ENCODE measurements at places on chromosomes 2 and 18.

GRCh38 chr2:10514273-10514672 lies 66.1 kb upstream of the ODC1 start:
- no peak for DNase-seq

DNA sequence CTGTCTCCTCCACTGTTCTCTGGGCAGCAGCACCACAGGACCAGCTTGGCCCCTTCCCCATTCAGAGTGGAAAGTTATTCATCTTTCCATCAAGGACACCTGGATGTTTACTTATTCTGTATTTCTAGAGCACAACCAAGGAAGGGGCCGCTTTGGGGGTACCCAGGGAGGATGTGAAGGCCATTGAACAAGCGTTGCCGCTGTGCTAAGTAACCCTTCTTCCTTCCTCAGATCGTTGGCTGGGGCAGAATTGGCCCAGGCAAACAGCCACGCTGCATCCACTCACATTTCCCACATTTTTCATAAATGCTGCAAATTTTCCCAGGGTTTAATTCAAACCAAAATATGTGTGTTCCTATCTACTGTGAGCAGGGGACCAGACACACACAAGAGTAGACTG lies 76.2 kb upstream of the NPAS2 start:
- no peak for DNase-seq

GRCh38 chr2:20439503-20439902 lies 7.4 kb upstream of the RHOB start:
- DNase-seq = no peak

GRCh38 chr2:205695460-205695991 lies 13.2 kb downstream of the NRP2 start:
- no peak for DNase-seq

GRCh38 chr18:62436636-62437234 lies 86.1 kb upstream of the ZCCHC2 start:
- DNase-seq = no peak
